Kidney (tissue), 22 donors: ENCODE measurements at places on chromosomes 2 and 18. TPM values are rescaled to one million over a fixed set of nuclear protein-coding genes. Genes with fewer than 3 reads are reported as not detected.

The DNAJC5G gene
- not detected for total RNA-seq

The XDH gene
- 3.1 TPM for total RNA-seq

The SYT4 gene
- not detected for total RNA-seq

The GPBAR1 gene
- total RNA-seq = 3.2 TPM

- no peaks in the 10 kb centered on the region for H3K4me1 ChIP-seq
- no peak overlapping the region for H3K27ac ChIP-seq
- no peaks in the 10 kb centered on the region for H3K36me3 ChIP-seq
- H3K4me3 ChIP-seq = no peak overlapping the region
Observed at GRCh38 chr2:240360645-240361475, 74.6 kb upstream of the GPC1 start.

GRCh38 chr2:148680462-148680861, 35.9 kb downstream of the EPC2 start:
- H3K4me1 ChIP-seq = no peaks in the 10 kb centered on the region

GRCh38 chr2:36079793-36080192, 275.8 kb upstream of the CRIM1 start:
- no peak overlapping the region for H3K4me3 ChIP-seq
- H3K27ac ChIP-seq = no peak overlapping the region
- H3K36me3 ChIP-seq = no peaks in the 10 kb centered on the region
- DNase-seq = no peak
- H3K4me1 ChIP-seq = no peaks in the 10 kb centered on the region

GRCh38 chr2:1807167-1807566, 62.9 kb upstream of the PXDN start:
- H3K36me3 ChIP-seq = no peaks in the 10 kb centered on the region
- H3K27me3 ChIP-seq = no peaks in the 10 kb centered on the region
- no peak overlapping the region for H3K4me3 ChIP-seq

GRCh38 chr2:63053889-63054602, 3.4 kb downstream of the OTX1 start:
- no peak overlapping the region for H3K27ac ChIP-seq
- H3K4me3 ChIP-seq = peak overlapping the region; percentile 14
- no peaks in the 10 kb centered on the region for H3K36me3 ChIP-seq
- H3K4me1 ChIP-seq = no peaks in the 10 kb centered on the region

DNA sequence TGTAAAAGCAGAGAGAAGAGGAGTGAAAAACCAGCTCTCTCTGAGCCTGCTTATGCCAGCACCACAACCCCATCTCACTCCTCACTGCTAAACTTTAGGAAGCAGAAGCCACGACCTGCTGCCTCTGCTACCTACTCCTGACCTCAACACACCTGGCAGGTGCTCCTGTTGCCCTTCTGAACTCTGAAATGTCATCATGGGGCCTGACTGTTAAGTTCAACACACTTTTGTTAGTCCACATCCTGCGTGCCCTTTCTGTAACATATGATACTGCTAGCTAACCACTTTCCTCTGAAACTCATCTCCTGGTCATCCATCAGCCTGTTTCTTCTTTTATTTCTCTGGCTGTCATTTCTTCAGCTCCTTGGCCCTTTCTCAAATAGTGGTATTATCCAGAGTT, 118.1 kb downstream of the EPB41L3 start:
- H3K27me3 ChIP-seq = no peaks in the 10 kb centered on the region
- H3K27ac ChIP-seq = no peak overlapping the region
- peaks cover 9% of the 10 kb centered on the region for H3K36me3 ChIP-seq
- H3K4me1 ChIP-seq = no peaks in the 10 kb centered on the region
- H3K4me3 ChIP-seq = no peak overlapping the region
- no peak for DNase-seq

GRCh38 chr2:207619764-207620203, 5.4 kb downstream of the METTL21A start:
- H3K36me3 ChIP-seq = peaks cover 5% of the 10 kb centered on the region
- no peaks in the 10 kb centered on the region for H3K4me1 ChIP-seq
- H3K27me3 ChIP-seq = no peaks in the 10 kb centered on the region
- no peak for DNase-seq
- no peak overlapping the region for H3K27ac ChIP-seq

DNA sequence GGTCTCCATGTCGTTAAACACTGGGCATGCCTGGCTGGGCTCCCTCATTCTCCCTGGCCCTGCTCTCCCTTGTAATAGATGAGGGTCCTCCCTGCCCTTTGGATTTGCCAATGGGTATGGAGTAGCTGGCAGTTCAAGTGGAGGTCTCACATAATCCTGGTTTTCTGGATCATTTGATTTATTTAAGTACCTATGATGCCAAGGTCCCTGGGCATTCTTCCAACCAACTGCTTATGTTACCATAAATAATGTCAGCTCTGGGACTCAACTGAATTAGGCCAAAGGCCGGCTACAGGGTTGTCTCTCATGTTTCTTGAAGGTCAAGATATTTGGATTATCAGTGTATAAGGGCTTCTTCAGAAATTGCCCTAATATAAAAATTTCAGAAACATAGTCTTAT, 104.9 kb upstream of the LYPD6 start:
- no peaks in the 10 kb centered on the region for H3K27me3 ChIP-seq
- no peaks in the 10 kb centered on the region for H3K36me3 ChIP-seq
- no peaks in the 10 kb centered on the region for H3K4me1 ChIP-seq
- DNase-seq = no peak
- no peak overlapping the region for H3K27ac ChIP-seq
- no peak overlapping the region for H3K4me3 ChIP-seq

DNA sequence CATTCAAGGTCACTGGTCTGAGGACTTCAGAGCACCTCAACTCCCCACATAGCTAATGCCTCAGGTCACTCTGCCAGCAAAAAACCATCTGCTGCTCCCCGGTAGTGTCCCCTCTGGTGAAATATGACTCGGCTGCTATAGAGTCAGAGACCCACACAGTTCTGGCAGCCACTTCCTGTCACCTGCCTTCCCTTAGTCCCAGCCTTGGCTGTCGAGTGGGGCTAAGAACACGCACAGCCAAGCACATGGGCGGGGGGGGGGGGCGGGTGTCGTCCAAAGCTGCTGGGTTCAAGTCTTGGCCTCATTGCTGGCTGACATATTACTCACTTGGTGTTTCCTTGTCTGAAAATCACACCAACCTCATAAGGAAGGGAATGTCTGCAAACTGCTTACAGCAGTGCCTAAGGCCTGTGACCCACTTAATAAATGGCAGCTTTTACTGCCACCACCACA, 37.5 kb downstream of the POLR1A start:
- peaks cover 13% of the 10 kb centered on the region for H3K4me1 ChIP-seq
- no peak overlapping the region for H3K27ac ChIP-seq
- H3K27me3 ChIP-seq = no peaks in the 10 kb centered on the region
- no peak for DNase-seq

- H3K27me3 ChIP-seq = no peaks in the 10 kb centered on the region
Observed at GRCh38 chr2:234134496-234134895, 84.0 kb downstream of the SPP2 start.

DNA sequence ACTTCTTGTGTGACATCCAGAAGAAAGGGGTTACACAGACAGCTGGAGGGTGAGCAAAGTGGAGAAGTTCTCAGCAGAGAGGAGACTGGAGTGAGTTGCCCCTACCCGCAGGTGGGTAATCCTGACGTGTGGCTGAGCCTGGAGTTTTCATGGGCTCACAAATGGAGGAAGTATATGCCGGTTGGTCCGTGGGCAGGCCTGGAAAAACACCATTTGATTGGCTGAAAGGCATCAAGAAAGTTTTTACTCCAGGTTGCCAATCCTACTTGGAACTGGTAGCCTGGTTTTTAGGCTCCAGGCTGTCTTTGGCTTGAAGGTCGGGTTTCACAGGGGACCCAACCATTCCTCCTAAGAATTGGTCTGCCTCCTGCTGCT, 1177.4 kb upstream of the LRRTM1 start:
- H3K4me3 ChIP-seq = no peak overlapping the region
- H3K27ac ChIP-seq = no peak overlapping the region
- no peaks in the 10 kb centered on the region for H3K36me3 ChIP-seq
- DNase-seq = no peak
- H3K27me3 ChIP-seq = no peaks in the 10 kb centered on the region
- no peaks in the 10 kb centered on the region for H3K4me1 ChIP-seq

DNA sequence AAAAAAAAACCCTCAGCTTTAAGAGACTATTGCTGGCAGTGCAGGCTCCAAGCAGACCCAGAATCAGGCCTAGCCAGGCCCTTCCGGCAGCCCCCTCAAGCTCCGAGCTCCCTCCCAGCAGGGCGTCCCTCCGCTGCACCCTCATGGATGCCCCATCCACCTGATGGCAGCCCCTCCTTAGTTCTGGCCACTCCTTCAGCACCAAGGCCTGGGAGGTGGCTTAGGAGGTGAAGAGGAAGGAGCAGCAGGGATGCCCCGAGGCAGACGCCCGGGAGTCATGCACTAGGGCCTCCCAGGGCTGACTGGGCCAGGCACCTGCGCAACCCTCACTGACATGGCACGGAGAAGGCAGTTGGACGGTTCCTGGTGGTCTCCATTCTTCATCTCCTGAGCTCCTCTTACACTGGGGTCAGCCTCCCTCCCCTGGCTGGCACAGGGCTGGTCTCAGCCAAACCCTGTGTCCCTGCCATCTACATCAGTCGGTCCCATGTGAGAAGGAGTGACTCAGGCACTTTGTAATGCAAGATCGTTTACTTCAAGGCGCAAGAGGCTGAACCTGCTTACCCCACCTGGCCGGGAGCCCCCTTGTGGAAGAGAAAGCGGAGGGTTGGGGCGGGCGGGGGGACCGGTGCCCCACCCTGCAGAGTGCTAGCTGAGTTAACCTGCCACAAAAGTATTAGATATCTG, 53.5 kb upstream of the ID2 start:
- H3K27ac ChIP-seq = no peak overlapping the region
- H3K4me1 ChIP-seq = peaks cover 2% of the 10 kb centered on the region
- no peaks in the 10 kb centered on the region for H3K36me3 ChIP-seq
- H3K27me3 ChIP-seq = no peaks in the 10 kb centered on the region
- peak; percentile 66 for DNase-seq

- H3K27me3 ChIP-seq = no peaks in the 10 kb centered on the region
- no peaks in the 10 kb centered on the region for H3K4me1 ChIP-seq
- no peak overlapping the region for H3K27ac ChIP-seq
- no peak for DNase-seq
- no peak overlapping the region for H3K4me3 ChIP-seq
Observed at GRCh38 chr18:39724652-39725051, 2159.1 kb upstream of the CELF4 start.

DNA sequence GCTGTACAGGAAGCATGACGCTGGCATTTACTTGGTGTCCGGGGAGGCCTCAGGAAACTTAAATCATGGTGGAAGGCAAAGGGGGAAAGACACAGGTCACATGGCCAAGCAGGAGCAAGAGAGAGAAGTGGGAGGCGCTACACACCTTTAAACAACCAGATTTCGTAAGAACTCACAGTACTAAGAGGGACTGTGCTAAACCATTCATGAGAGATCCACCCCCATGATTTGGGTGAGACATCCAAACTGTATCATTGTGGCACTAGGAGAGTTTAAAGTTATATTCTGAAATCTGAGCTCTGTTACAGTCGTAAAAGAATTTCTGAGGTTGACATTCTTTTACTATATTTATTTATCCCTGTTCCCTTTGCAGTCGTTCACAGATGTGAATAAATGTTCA, 116.6 kb downstream of the ICA1L start:
- no peaks in the 10 kb centered on the region for H3K27me3 ChIP-seq
- H3K27ac ChIP-seq = no peak overlapping the region
- H3K4me1 ChIP-seq = no peaks in the 10 kb centered on the region
- peaks cover under 1% of the 10 kb centered on the region for H3K36me3 ChIP-seq
